Activated effector memory CD4-positive, alpha-beta T cell treated with anti-CD3 and anti-CD28 coated beads, Interleukin-2, amount 50 U/mL, for 16 hours (primary cell): ENCODE measurements at places on chromosomes 2 and 18.

GRCh38 chr2:44137872-44138551, 30.7 kb upstream of the PPM1B start:
- DNase-seq = no peak

DNA sequence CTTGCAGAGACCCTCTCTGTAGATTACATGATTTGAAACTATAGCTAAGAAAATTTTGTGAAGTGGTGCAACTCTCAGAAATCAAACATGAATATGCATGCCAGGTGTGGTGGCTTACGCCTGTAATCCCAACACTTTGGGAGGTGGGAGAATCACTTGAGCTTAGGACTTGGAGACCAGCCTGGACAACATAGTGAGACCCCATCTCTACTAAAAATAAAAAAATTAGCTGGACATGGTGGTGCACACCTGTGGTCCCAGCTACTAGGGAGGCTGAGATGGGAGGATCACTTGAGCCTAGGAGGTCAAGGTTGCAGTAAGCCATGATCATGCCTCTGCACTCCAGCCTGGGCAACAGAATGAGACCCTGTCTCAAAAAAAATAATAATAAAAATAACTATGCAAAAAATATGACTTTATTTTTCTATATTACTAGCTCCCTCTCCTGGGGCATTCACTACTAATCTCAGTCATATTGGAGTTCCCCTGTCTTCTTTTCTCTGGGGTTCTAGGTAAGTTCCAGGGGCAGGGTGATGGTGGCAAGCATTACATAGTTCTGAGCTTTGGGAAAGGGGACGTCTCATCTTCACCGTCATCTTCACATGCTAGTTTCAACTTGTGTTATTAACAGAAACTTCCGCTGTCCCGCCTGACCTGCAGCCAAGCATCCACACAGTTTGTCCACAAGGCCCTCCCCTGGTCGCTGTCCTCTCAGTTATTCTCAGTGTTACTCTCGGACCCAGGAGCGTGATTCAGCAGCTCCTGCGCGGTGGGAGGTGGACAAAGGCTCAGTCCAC, 96.8 kb upstream of the MBOAT2 start:
- no peak for DNase-seq

- DNase-seq = peak; percentile 86
These were observed 513 bp downstream of the TRIP12 start for GRCh38 chr2:229921101-229921891.

DNA sequence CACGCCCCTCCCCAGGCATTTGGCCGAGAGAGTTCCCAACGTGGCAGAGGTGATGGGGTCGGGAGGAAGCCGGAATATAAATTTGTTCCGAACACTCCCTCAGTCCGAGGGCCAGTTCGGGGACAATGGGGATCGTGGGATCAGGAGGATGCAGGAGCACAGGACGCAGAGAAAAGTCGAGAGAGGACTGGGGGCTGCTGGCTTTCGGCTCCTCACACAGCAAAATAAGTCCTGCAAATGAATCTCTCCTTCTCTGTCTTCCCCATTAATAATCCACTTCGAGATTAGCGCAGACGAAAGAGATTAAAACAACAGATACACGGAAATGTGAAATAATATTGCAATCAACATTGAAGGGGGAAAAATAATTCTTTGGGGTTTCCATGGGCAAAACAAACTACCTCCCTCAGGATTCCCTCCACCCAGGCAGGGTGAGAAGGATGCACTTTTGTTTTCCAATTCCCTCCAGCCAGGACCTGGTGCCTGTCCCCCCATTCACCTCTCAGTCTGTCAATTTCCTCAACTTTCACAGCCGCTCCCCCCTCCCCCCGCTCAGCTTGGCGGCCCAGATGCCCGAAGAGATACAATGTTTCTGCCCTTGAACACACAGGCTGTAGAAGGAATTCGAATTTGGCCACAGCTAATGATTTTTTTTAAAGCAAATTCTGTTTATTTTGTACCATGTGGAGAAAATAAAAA, 3.1 kb upstream of the ZEB2 start:
- no peak for DNase-seq

GRCh38 chr2:43737097-43737854, 36.6 kb upstream of the DYNC2LI1 start:
- DNase-seq = no peak

GRCh38 chr2:9231291-9232165, 24.9 kb downstream of the ASAP2 start:
- DNase-seq = no peak

DNA sequence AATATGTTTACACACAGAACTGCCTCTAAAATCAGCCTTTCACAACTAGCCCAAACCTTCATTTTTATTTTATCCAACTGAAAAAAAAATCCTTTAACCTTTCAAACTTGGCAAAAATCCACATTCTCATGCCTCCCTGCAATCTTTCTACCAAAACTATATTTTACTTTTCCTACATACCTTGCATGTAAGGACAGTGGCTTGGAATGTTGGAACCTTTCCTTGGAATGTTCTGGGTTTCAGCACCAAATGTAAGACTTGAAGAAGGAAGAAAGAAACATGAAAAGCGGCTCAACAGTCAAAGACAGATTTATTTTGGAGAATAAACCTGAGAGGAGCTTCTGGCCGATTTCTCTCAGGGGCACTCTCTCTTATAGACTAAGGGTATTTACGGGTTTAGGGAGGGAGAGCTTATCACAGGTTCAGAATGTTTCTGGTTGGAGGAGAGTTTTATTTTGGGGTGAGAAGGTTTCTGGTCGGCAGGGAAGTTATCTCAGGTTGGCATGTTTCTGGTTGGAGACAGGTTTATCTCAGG, 79.7 kb downstream of the RRM2 start:
- no peak for DNase-seq

DNA sequence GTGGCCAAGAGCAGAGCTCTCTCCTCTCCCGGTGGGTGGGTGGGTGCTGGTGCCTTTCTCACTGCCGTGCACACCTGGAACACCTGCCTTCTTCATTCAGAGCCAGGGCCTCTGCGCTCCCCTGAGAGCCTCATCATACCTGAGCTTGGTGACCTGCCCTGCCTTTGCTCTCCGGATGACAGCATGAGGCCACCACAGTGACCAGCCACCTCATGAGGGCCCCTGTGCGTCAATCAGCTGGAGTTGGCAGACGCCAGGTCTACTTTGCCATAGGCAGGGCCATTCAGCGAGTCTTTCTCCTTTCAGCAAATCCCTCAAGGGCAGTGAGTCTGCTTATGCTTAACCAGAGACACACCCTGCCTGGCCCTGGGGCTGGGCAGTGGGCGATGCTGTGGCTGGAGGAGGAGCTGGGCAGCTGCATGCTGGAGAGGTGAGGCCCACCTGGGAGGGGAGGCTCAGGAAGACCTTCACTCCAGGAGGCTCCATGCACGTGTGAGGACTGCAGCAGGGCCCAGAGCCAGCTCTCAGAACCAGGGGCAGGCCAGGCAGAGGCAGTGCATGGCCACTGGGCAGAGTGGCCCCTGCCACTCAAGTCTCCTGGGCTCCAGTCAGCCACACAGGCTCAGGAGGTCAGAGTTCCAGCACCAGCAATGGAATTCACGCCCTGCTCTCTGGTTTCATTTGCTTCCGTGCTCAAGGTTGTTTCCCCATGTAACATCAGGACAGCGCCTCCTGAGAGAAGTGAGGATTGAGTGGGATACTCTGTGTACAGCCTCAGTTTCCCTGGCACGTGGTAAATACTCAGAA, 417.5 kb upstream of the MYT1L start:
- DNase-seq = no peak

DNA sequence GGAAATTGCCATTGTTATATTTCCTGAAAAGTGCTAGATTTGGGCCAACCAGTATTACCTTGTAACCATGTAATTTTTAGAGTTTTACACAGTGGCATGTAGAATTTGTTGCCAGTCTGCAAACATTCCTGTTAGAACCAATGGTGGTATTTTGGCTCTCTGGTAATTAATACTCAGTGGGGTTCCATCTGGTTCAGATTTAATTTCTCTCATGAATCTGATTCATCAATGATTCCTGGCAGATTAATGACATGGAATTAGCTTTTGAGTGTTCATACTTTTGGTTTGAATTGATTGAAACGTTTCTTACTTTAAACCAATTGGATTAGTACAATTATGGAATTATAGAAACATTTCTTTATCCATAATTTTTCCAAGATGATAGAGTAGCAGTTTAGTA, 93.2 kb downstream of the MC4R start:
- no peak for DNase-seq

DNA sequence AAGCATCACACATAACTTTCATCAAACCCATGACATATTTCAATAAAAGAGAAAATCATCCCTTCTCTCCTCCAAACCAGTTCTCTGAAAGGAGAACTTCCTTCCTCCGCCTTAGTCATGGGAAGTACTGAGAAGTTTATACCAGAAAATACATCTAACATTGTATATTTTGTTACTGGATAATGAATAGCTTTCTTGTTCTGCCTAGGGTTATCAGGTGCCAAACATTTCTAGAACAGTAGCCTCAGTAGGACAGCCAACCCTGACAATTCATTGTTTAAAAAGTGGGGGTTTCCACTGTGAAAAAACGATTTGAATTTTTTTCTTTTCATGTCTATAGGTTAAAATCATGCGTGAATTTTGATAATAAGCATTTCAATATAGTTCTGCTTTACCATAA, 16.0 kb upstream of the DAW1 start:
- no peak for DNase-seq

- DNase-seq = no peak
These were observed 7.7 kb downstream of the DNMT3A start for GRCh38 chr2:25333981-25334380.

DNA sequence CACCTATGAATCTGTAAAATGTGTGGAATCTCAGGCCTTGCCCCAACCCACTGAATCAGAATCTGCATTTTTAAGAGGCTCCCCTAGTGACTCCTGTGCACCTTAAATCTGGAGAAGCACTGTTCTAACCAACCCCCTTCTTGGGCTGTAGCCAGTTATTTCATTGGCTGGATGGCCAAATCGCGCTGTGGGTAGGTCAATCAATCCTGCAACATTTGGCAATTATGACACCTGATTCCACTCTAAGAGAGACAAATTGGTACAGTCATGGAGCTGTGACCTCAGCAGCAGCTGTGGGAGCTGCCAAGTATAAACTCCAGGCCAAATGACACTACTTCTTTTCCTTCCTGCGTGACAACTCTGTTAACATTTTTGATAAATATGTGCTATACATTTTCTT, 208.7 kb downstream of the CLIP4 start:
- DNase-seq = no peak

GRCh38 chr2:54348646-54349045, 92.6 kb upstream of the TSPYL6 start:
- DNase-seq = no peak

DNA sequence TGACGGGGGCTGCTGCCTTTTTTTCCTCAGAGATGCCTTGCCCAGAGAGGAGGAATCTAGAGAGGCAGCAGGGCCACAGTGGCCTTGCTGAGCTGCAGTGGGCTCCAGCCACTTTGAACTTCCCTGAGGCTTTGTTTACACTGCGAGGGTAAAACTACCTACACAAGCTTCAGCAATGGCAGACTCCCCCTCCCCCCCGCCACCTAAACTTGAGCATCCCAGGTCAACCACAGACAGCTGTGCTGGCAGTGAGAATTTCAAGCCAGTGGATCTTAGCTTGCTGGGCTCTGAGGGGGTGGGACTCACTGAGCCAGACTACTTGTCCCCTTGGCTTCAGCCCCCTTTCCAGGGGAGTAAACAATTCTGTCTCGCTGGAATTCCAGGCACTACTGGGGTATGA, 11.8 kb downstream of the SYT4 start:
- no peak for DNase-seq

GRCh38 chr2:241859017-241859435, 332 bp upstream of the PDCD1 start:
- DNase-seq = peak; percentile 71

DNA sequence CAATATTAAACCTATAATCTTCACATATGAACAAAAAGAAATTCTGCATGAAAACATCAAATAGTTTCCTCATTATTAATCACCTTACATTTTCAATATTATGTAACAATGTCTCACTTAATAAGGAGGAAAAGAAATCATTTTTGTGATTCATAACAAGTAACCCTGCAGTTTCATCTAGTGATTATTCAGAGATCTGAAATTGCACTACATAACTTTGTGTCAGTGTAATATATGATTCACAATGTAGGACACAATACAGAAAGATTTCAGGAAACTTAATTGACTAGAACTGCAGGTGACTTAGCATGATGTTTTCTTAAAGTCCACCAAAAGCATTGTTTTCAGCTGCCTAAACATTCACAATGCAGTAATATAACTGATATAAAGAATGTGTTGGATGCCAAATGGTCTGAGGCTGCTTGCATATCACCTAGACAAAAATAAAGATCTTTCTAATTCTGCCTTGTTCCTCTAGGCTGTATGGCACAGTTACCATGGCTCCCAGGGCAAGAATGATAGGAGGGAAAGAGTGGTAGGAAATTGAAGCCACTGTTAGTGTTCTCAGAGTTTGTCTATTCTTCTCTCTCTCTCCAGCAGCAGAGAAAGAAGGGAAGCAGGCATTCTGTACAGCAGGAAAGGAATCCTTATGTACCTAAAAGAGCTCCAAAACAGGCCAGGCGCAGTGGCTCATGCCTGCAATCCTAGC, 366.6 kb downstream of the FSIP2 start:
- DNase-seq = no peak

DNA sequence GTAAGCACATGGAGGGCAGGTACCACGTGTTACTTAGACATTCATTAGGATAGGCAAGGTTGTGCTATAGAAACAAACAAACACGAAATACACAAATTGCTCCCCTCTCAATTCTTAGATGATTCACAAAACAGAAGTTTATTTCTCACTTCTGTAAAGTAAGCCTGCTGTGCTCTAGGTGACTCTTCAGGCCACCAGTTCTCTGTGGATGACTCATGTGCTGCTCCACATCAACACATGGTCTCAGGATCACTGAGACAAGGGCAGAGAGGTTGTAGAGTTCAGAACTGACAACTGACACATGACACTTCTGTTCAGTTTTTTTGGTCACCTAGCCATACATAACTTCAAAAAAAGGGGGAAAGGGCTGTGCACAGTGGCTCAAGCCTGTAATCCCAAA, 70.6 kb downstream of the DAW1 start:
- DNase-seq = no peak

- DNase-seq = no peak
These were observed 160.0 kb downstream of the TCF4 start for GRCh38 chr18:55427951-55428350.

DNA sequence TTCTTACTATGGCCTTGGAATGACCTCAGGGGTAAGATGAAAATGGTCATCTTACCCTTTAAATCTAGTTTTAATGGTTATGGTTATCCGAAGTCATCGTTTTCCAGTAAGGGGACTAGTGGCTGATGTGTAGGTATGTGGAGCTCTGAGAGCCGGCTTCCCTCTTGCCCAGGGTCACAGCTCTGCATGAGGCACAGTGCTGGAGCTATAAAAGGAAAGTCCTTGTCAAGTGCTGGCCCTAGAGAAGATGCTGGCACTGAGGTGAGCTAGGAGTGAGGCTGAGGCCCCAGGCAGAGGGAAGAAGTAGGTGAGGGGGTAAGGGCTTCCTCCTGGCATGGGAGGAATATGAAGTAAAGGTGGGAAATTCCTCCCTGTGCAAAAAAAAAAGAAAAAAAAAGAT, 35.0 kb downstream of the SMARCAL1 start:
- no peak for DNase-seq

- no peak for DNase-seq
These were observed 36.8 kb downstream of the PARD6G start for GRCh38 chr18:80210312-80211083.

- DNase-seq = no peak
These were observed 357.6 kb upstream of the CWC22 start for GRCh38 chr2:180364719-180365118.

GRCh38 chr2:218732761-218733158, 22.1 kb downstream of the TTLL4 start:
- DNase-seq = no peak
